ENCODE measurements at places on chromosomes 2 and 18.

DNA sequence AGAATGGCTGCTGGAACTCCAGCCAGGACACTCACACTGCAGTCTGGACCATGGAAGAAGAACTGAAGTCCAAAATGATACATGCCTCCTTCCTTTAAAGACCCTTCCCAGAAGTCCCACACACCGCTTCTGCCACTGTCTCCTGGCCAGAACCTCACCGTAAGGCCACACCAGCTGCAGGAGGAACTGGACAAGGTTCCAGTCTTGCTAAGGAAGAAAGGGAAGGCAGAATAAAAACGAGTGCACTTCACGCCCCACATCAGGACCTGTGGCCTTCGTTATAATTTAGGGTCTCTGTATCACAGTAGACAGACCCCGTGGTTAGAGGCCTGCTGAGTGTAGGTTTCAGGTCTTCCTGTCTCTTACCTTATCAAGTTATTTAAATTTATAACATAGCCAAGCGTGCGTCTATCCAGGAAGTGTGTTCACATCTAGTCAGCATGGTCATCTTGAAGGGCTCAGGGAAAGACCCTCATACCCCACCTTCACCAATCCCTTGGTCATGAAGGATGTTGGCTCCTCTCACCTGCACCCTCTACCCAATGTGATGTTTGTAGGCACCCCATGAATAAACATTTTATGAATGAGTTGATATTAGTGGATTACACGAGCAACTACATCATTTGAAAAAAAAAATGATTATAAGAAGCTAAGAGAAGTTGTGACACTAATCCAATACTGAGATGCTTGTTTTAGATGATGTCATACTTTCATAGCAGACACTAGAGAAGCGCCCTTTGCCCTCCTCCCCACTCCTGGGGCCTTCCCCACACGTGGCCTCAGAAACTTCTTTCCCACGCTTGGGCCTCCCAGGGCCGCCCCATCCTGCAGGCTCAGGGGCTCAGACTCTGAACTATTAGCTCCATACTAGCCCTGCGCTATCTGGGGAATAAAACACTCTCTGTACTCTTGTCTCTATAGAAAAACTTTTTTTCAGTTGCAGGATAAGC is 157.6 kb downstream of the FAM210A start:
- DNase-seq = no peak

DNA sequence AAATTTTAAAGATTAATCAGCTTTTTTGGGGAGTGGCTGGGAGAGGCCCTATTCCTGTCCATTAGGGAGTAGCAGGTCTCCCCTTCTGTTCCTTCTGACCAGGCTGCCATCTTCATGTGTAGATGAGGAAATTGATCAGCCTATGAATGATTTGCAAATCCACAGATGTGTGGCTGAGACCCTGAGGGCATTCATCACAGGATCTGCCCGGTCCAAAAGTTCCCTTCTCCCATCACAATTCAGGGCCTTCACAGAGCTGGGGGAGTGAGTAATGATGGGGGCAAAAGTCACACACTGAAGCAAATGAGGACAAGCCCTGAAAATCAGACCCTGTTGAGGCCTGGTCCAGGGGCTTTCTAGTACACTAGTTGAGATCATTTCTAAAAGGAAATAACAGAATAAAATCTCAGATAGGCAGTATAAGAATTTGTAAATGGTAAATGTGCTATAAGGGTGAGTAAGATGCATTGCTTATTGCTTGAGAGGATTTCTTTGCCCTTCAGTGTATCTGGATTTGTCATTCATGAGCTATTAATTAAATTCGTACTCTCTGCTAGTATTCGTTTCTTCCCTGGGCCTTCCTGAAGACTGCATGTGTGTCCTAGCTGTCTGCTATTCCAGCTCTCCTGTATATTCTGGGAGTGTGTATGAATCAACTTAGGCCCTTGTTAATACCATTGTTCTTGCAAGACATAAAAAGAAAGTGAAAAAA is 53.2 kb downstream of the SETBP1 start:
- DNase-seq = no peak

GRCh38 chr2:200860092-200860795 is 4.2 kb downstream of the CLK1 start:
- no peak for DNase-seq

DNA sequence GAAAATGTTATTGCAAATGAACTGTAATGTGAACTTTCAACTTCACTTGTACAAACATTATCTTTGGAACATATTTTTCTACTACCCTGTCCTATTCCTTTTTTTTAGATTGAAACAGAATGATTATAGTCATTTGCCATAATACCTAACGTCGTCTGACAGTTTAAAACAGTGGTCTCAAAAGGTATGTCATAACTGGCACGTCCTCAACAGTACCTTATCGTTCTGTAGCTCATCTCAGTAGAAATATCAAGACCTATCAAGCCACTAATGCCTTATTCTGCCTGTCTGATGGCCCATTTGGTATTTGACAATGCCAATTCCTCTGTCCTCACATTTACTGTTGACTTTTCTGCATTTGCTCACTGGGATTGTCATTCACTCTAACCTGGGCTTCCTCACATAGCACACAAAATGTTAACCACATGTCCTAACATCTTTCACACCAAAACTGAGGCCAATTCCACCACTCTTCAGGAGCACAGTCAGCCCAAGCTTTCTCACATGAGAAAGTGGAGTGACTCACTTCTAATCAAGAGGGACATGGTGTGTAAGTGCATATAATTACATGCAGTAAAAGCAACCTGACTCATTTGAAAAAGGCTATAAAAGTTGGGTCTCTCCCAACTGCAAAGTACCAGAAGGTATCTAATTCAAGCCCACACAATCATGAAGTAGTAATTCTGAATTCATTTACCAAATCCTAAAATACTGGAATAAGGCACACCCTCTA is 34.8 kb downstream of the DNER start:
- no peak for DNase-seq
